ENCODE measurements at places on chromosomes 1 and 21.

GRCh38 chr1:45198185-45198584, 8.2 kb downstream of the ZSWIM5 start:
- DNase-seq = no peak

- DNase-seq = no peak
Observed at GRCh38 chr1:226603858-226604559, 55.4 kb downstream of the STUM start.

- peak; percentile 54 for DNase-seq
Observed at GRCh38 chr1:202283379-202283844, 58.3 kb downstream of the UBE2T start.

DNA sequence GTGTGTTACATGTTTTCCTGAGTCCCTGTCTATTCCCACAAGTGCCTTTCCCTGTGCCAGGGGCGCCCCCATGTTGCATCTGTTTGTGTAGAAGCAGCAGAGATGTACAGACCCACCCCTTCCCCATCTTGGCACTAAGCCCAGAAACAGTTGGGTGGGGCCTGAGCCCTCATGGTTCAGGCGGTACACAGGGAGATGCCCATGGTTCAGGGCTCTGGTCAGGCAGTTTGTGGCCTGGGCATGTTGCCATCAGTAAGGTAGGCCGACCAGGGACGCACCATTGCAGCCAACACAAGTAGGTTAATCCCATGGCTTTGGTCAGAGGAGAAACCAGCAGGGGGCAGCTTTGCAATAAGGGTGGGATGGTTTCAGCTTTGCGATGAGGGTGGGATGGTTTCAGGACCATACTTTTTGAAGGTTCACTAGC, 914 bp upstream of the ADGRB2 start:
- DNase-seq = no peak

GRCh38 chr1:58402444-58402843, 144.1 kb downstream of the OMA1 start:
- no peak for DNase-seq

DNA sequence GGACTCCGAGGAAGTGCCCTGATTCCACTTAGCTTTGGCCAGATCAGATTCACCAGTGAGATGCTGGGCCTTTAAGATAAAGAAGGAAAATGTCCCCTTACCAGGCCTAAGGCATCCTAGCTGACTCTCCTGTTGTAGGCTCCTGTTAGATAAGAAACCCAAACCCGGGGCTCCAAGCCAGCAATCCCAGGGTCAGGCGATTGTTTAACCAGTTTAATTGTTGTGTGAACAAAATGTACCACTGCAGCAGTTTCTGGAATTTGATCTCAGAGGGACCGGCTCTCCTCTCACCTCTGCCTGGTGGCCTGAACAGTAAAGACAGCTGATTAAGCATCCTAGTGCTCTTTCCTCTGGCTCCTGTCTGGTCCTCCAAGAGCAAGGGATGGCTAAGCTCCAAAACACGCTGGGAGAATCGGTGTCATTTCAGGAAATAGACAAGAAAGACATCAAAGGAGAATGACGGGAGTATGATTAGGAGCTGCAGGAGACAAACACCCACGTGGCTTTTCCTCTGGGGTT, 9.3 kb upstream of the KLHDC8A start:
- DNase-seq = no peak

GRCh38 chr21:44466351-44466954, 11.1 kb downstream of the LRRC3 start:
- no peak for DNase-seq

DNA sequence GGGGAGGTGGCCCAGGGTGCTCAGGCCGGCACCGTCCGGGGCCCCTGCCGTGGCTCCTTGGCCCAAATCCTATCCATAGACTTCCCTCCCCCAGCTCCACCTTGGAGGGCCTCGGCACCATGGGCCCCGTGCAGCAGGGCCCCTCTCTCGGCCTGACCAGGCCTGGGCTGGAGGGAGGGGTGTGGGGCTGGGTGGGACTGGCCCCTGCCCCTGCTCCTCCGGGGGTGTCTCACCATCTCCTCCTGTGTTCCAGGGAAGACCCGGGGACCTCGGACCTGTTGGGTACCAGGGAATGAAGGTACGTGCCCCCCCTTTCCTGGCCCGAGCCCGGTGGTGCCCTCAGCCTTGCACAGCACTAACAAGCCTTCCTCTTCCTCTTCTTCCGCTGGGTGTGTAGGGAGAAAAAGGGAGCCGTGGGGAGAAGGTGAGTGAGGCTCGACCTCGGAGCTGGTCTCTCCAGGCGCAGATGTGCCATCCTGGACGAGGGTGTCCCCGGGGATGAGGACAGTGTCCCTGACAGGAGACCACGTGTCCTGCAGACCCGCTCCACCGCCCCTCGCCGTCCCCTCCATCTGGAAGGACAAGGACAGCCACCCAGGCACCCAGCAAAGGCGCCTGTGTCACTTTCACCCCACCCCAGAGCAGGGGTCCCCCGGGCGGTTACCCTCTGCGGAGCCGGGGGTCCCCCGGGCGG, 7.9 kb downstream of the COL6A1 start:
- no peak for DNase-seq

GRCh38 chr1:44648529-44649250, 25.6 kb downstream of the TMEM53 start:
- DNase-seq = no peak

DNA sequence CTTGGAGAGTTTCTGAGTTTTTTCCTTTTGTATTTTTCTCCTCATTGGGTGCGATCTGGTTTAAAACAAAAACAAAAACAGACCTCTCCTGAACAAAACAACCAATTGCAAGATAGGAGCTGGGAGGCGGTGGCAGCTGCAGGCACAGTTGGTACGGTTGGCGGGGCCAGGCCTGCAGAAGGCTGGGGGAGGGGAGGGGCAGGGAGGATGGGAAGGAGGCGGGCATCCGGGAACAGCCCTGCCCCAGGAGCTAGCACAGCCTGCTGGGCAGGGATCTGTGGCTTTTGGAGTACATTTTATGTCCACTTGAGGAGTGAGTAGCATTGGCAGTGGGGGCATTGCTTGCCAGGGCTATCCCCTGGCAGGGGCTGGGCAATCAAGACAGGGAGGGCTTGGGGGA, 5.2 kb downstream of the CAPN9 start:
- DNase-seq = no peak

DNA sequence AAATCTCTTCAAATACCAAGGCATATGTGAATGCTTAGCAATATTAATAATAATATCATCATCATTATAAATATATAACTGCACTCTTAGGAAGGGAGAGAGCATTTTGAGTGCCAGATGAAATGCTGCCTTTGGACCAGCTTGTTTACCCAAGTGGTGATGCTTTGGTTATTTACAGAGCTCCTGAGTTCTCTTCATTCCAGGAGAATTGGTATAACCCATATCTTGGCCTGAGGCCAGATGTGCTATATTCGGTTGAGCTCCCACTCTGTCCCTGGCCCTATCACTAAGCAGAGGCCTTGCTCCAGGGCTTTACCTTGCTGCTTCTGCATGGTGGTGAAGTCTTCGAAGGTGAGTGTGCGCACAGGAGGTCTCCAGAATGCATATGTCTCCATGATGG, 89.4 kb downstream of the TBX15 start:
- DNase-seq = no peak

DNA sequence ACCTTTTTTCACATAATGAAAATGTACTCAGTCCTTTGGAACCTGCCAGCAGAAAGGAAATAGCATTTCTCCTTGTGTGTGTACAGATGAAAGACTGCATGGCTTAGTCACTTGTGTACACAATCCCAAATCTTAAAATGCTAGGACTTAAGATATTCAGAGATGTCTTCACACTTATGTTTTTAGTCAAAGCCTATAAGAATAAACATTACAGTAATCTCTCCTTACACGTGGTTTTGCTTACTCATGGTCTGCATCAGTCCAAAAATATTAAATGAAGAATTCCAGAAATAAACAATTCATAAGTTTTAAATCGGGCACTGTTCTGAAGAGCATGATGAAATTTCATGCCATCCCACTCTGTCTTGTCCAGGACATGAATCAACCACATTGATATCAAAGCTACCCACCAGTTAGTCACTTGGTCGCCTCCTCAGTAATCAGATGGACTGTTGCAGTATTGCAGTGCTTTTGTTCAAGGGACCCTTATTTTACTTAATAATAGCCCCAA, 75.7 kb upstream of the RRP15 start:
- DNase-seq = peak; percentile 5

- peak; percentile 16 for DNase-seq
Observed at GRCh38 chr1:233904633-233905415, at the start of gene SLC35F3. Gene SLC35F3, plus strand, starts transcription at chr1:233904676.

DNA sequence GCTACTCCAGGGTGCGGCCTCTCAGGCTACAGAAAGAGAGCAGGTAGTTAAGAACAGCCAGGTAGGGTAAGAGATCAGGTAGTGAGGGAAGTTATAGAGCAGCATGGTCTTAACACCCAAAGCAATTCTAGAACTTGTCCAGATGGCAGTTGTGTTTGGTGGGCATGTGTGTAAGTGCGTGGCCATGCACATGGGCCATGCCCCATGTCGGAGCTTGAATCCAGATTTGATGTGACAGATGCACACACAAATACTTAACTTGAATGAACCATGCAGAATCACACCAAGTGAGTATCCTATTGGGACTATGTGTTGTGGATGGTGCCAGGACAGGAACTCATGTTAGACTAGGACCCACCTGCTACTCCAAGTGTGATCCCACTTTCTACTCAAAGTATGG, 145.7 kb upstream of the HMGB4 start:
- no peak for DNase-seq
